ENCODE measurements at places on chromosomes 4 and X.

- DNase-seq, result no peak
These were observed 241.0 kb upstream of the PSAPL1 start for GRCh38 chr4:7675612-7676320.

DNA sequence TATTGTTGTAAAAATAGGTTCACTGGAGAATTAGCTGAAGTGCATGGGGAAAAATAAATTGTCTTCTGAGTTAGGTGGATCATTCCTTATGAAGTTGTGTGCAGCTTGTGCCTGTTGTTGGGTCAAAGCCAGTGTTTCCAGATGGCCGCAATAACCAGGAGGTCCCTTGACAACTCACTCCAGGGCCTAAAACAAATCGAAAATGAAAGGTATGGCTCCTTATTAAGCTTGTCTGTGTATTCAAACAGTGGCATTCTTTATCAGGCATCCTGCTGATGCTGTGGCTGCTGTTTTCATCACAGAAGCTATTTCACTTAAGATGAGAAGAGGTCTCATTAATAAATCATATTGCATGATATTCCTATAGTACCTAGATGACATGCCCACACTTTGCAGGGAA, 80.2 kb downstream of the GRIA2 start:
- no peak for DNase-seq

DNA sequence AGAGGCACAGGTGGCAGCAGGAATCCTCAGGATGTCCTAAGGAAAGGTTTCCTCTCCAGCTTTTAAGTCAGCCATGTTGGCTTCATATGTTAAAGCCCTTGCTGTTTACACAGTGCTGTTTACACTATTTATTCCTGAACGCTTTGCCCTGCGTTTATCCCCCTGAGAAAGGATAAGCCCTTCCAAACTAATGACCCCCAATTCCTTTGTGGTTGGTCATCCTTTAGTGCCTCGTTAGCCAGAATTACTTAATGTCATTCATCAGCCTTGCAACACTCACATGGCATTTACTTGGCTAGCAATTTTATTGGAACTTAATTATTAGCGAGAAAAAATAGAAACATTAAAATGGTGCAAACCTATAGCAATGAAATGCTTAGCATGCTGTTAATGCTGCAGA, 23.8 kb downstream of the VCX2 start:
- DNase-seq, result no peak

DNA sequence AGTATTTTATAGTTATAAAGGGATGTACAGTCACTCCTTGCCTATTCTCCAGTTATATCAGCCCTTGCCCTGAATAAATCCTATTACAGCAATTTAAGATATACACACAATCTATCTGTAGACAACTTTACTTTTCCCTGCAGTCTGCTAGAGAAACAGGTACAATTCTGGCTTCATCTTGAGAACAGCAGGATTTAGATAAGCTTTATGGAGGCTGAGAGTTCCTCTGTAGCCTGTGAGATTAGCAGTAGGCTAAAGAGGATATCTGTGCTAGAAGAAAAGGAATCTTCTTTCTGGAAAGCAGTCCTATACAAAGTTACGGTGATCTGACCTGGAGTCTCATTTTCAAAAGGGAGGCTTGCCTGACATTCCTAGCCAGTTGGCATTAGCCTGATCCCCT, 290.3 kb downstream of the GALNTL6 start:
- DNase-seq, result no peak

- DNase-seq, result no peak
These were observed 70.6 kb downstream of the ARSJ start for GRCh38 chr4:113908829-113909228.

- no peak for DNase-seq
These were observed 87.5 kb upstream of the PTPN13 start for GRCh38 chr4:86506591-86506990.

GRCh38 chr4:71863457-71863856, 79.6 kb upstream of the GC start:
- no peak for DNase-seq

- DNase-seq, result no peak
These were observed 63.7 kb downstream of the HMGB2 start for GRCh38 chr4:173270312-173271027.

GRCh38 chrX:153539171-153539978, 21.9 kb downstream of the ATP2B3 start:
- DNase-seq, result peak; percentile 83

- no peak for DNase-seq
These were observed 63.1 kb downstream of the UGT2A2 start for GRCh38 chr4:69576251-69576877.

DNA sequence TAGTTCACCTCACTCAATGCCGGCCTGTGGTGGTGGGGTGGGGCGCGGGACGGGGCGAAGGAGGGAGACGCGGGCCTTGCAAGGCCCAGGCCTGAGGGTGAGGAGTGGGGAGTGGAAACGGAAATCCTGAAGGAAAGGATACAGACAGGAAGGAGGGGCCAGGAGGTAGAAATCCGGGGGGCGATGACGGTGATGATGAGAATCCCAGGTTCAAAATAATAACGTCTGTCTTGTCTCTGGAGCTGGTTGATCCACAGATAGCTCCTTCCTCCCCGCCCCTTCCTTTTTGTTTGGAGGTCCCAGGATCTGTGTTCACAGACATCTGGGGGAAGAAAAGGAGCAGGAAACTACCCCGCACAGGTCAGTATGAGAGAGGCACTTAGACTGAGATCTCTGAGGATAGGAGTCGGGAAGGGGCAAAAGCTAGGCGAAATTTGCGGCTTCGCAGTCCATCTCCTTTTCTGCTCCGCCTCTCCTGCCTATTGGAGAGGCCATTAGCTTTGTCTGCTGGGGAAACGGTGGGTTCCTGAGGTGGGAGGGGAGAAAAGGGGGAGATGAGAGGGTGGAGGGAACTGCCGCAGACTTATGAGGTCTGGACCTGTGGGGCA, 746 bp downstream of the TCEAL7 start:
- no peak for DNase-seq

DNA sequence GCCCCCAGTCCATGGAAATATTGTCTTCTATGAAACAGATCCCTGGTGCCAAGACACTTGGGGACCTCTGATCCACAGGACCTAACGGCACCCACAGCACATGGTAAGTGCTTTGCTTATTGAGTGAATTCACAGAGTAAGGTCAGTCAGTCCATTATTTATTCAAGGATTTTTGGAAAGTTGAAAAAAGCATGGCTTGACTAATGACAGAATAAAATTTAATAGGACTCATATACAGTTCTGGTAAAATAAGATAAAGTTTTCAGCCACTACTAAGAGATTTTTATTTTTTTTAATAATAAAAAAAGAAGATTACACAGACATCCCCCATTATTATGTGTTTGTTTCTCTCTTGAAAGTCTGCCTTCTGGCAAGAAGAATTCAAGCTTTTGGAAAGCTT, 490.6 kb upstream of the HS3ST1 start:
- no peak for DNase-seq

- DNase-seq, result no peak
These were observed 19.0 kb downstream of the IQSEC2 start for GRCh38 chrX:53262189-53262917.

- DNase-seq, result no peak
These were observed 607.3 kb downstream of the ANKRD50 start for GRCh38 chr4:124105212-124105611.

GRCh38 chr4:121164291-121164690, at the start of gene TNIP3:
TSS of gene TNIP3 (minus strand) at chr4:121164321. CDS start at chr4:121164125, 196 bp downstream.
- DNase-seq, result no peak

DNA sequence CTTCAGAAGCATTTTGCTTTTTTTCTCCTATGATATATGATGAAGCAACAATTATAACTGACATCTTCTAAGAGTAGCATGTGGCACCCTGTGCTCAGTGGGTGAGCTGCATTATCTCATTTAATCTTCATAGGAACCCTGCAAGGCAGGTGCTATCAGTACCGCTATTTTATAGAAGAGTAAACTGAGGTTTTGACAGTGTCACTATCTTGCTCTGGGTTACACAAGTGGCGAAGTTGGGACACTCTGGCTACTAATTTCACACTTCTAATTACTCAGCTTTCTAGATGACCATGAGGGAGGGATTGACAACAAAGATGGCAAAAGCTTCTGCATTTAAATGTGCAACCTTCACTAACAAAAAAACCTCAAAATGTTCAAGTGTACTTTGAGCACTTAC, 76.9 kb upstream of the CAMK2D start:
- no peak for DNase-seq

DNA sequence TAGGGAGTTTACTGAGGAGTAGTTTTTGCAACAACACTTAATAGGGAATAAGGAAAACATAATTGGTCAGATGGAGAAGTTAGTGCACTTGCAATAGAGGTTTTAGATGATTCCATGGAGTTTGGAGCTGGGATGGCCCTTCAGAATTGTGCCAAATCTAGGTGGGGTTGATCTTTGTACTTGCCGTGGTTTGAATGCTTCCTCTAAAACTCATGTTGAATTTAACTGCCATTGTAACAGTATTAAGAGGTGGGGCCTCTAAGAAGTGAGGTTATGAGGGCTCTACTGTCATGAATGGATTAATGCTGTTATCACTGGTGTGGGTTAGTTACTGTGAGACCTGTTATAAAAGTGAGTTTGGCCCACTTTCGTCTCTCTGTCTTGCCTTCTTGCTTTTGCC, 94.4 kb upstream of the BOD1L1 start:
- no peak for DNase-seq

- no peak for DNase-seq
These were observed 61.7 kb downstream of the GPR82 start for GRCh38 chrX:41785685-41786084.

DNA sequence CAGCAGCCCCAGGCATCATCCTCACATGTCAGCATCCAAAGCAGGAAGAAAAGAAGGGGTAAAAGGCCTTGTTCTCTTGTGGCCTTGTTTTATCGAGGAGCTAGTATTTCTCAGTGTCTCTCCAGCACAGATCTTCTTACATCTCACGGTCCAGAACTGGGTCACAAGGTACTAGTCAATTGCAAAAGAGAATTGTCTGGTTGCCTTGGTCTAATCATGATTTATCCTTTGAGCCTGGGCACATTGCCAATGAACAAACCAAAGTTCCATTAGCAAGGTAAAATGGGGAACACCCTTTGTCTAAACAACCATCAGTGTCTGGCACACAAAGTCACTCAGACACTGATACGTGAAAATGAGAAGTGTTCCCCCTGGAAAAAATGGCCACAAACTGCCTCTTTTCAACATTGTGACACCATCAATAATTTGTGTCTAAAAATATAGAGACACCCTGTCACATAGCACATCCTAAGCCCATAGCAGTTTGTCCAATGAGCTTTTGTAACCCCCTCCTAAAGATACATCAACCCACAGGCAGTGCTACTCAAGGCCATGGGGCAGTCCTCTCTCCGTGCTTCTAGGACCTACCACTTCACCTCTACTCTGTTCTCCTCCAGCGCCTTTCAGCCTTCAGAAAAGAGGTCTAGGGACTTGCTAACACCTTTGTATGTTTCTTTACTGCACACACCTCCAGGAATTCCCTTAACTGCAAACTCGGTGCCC, 534.4 kb downstream of the MID1IP1 start:
- DNase-seq, result no peak

DNA sequence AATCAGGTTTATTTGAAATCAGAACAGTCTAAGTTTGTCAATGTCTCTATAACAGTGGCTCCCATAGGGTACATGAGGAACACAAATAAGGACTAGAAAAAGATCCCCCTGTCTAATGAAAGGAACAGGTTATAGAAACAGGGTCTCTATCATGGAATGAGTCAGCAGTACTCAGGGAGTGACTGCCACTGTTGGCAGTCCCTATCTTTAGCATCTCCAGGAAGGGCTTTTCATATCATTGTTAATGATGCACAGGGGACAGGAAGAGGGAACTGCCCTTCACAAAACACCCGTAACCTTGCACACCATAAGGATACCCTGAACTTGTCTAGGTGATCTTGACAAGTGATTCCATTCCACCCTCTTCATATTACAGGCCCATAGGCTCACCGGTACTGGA, 38.5 kb upstream of the SMIM10L2A start:
- no peak for DNase-seq

GRCh38 chr4:102168580-102168979, 176.7 kb downstream of the SLC39A8 start:
- DNase-seq, result no peak

- no peak for DNase-seq
These were observed 248.9 kb upstream of the TTC29 start for GRCh38 chr4:147194604-147195003.

DNA sequence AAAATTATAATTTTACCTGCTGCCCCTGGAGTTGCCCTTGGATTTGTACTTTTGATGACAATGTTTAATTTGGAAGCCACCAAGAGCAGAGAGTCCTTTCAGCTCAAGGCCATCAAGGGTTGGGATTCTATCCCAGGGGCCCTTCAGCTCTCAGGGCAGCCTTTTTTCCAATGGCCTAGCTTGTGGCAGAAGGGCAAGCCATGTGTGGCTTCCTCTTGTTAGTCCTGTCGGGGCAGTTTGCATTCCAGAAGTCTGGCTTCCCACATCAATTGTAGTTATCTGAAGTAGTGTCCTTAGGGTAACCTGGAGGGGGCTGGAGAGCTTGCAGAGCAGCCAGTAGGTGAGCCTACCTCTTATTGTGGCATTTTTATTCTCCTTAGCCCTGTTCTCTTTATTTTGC, 569.4 kb downstream of the TRAM1L1 start:
- DNase-seq, result no peak

- no peak for DNase-seq
These were observed 256.1 kb upstream of the PITX2 start for GRCh38 chr4:110878956-110879355.

DNA sequence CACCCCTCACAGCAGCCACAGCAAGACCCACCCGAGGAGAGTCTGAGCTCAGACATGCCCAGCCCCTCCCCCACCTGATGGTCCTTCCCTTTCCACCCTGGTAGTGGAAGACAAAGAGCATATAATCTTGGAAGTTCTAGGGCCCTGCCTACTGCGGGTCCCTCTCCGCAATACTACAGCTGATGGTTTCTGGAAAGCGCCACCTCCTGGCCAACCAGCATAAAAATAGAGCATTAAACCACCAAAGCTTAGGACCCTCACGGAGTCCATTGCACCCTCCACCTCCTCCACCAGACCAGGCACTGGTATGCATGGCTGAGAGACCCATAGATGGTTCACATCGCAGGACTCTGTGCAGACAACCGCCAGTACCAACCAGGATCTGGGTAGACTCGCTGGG, 78.2 kb downstream of the SH3BGRL start:
- DNase-seq, result no peak
